ENCODE measurements at places on chromosomes 3 and 15. TPM values are rescaled to one million over a fixed set of nuclear protein-coding genes. Genes with fewer than 3 reads are reported as not detected.
A peak's percentile ranks its signal among the peaks of the same experiment; 100 is the strongest.

- H3K27me3 ChIP-seq, result no peaks in the 10 kb centered on the region
- DNase-seq, result no peak
- H3K4me3 ChIP-seq, result no peak overlapping the region
- H3K4me1 ChIP-seq, result peaks cover 71% of the 10 kb centered on the region
Observed at GRCh38 chr3:186082150-186082549, 26.7 kb downstream of the ETV5 start.

GRCh38 chr15:31977812-31978661 lies 52.3 kb upstream of the CHRNA7 start:
- H3K27me3 ChIP-seq, result peaks cover 5% of the 10 kb centered on the region
- no peaks in the 10 kb centered on the region for H3K36me3 ChIP-seq
- peak overlapping the region; percentile 37 for H3K4me3 ChIP-seq
- peak; percentile 87 for DNase-seq
- H3K27ac ChIP-seq, result no peak overlapping the region

DNA sequence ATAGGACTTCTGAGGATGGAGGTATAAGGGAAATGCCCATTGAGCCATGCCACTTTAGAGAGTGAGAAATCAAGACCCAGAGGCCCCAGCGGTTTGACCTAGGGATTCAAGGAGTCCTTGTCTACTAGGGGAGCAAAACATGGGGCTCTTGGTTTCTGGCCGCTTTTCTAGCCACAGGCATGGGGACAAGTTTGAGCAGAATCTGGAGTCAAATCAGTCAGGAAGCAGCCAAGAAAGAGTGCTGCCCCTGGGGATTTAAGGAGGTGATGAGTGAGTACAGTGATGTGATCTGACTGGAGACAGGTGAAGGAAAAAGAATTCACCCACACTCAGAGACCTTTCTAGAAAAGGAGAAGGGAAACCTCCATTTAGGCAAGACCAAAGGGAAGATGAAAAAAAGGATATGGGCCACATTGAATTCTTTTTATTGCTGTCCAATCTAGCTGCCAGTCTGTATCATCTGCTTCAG lies 244.0 kb upstream of the TBC1D5 start:
- H3K36me3 ChIP-seq, result no peaks in the 10 kb centered on the region
- H3K4me3 ChIP-seq, result no peak overlapping the region

- H3K27ac ChIP-seq, result peak overlapping the region; percentile 77
- H3K27me3 ChIP-seq, result no peaks in the 10 kb centered on the region
- H3K4me3 ChIP-seq, result no peak overlapping the region
Observed at GRCh38 chr3:188185717-188186251, 31.8 kb downstream of the LPP start.

DNA sequence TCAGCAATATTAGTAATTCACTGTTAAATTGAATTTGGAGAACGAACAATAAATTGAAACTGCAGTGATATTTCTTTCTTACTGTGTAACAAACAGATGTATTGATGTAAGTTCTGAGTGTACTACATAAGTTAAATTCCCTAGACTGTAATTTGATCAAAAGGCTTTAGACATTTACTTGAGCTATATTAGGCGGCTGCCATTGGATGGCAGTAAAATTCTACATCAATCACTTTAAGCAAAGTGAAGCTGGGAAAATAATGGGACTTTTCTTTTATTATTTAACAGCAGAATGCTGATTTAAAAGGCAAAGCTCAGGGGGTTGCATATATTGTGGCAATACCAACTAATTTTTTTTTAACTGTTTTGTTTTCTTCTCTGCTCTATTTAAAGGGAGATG lies 212.6 kb upstream of the PLSCR5 start:
- no peaks in the 10 kb centered on the region for H3K36me3 ChIP-seq
- no peak overlapping the region for H3K27ac ChIP-seq
- H3K4me1 ChIP-seq, result peaks cover 4% of the 10 kb centered on the region
- no peaks in the 10 kb centered on the region for H3K27me3 ChIP-seq

DNA sequence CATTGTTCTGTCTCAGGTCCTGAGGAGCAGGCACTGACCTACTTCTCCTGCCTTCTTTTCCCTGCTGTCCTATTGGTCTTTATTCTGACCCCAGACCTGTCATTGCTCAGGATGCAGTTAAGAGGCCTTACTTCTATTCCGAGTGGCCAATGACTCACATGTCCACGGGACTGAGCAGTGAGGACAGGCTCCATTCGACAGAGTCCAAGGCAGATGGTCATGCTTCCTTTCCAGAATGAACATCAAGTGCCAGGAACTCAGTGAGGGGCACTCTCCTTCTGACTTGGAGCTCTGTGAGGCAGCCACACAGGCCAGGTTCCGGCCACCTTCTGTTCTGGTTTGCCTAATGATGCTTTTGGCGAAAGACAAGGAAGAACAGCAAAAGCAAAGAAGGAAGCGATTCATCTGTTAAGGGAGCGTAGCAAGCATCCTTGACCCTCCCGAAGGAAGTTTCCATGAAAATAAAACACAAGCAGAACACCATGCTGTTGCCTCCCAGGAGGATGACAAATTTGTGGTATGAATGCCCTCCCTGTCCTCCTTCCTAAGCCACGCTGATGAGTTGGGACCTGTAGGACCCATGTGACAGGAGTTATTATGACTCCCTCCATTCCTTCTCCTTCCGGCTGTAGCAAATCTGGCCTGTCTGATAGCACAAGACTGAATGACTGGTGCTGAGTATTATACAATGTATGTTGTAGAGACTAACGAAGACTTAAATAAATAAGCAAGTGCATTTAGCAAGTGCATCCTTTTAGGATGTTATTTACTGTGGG lies 14.4 kb upstream of the TPRG1 start:
- no peaks in the 10 kb centered on the region for H3K27me3 ChIP-seq
- no peak overlapping the region for H3K4me3 ChIP-seq
- H3K27ac ChIP-seq, result no peak overlapping the region
- H3K36me3 ChIP-seq, result no peaks in the 10 kb centered on the region
- H3K4me1 ChIP-seq, result peaks cover 4% of the 10 kb centered on the region

- no peaks in the 10 kb centered on the region for H3K36me3 ChIP-seq
- no peaks in the 10 kb centered on the region for H3K27me3 ChIP-seq
- no peaks in the 10 kb centered on the region for H3K4me1 ChIP-seq
- H3K4me3 ChIP-seq, result no peak overlapping the region
- no peak for DNase-seq
Observed at GRCh38 chr3:143147707-143148106, 28.1 kb downstream of the CHST2 start.

DNA sequence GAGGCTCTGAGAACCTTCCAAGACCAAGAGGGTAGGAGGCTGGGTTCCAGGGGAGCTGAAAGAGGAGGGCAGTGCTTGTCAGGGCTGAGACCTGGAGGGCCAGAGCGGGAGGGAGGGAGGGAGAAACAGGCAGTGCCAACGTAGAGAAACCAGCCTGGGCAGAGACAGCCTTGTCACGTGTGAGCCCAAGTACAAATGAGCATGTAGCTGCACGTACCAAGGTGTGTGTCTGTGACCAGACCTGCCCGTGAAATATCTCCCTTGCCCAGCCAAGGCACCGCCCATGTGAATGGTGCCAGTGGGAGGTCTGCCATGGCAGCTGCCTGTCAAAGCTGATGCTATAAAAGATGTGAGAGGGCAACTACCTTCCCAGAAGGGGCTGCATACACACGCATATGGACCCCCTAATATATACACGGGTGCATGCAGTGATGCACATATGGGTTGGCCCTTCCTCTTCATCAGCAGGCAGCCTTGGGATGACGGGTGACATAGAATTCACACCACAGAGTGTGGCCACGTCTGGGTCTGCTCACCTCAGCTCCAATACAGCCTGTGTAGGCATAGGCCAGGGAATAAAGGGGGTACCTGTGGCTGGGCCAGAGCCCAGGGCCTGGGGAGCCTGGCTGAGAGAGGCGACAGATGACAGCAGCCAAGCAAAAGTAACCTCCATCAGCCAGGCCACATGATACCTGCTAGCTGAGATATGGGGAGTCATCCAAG lies 7.8 kb upstream of the CTDSPL start:
- H3K27ac ChIP-seq, result no peak overlapping the region
- no peak overlapping the region for H3K4me3 ChIP-seq
- H3K4me1 ChIP-seq, result peaks cover 24% of the 10 kb centered on the region
- no peaks in the 10 kb centered on the region for H3K27me3 ChIP-seq
- no peaks in the 10 kb centered on the region for H3K36me3 ChIP-seq

GRCh38 chr3:135169651-135170050 lies 374.6 kb downstream of the EPHB1 start:
- no peaks in the 10 kb centered on the region for H3K36me3 ChIP-seq
- no peak for DNase-seq
- H3K4me3 ChIP-seq, result no peak overlapping the region
- H3K27me3 ChIP-seq, result no peaks in the 10 kb centered on the region
- H3K27ac ChIP-seq, result no peak overlapping the region

Gene MANF
- 92.7 TPM for total RNA-seq

Gene CCR1
- total RNA-seq, result not detected

Gene SPATA12
- total RNA-seq, result 0.10 TPM

All from GM23338 (cell line).